CD8-positive, alpha-beta memory T cell (primary cell): ENCODE measurements at places on chromosomes 4 and X.

DNA sequence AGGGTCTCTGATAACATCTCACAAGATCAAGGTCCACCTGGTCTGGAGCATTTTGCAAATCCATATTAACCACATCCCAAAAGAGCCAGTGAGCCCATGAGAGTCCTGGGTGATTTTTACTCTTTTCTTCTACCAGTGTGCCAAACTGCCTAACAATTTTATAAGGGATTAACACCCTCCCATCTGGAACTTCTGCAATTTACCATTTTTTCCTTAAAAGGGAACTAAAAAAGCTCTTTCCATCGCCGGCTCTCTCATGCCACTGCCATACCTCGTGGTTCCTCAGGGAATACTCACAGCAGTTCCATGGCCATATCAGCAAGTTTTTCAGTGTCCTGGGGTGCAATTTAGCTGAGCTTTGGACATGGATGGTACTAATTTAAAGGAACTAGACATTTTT is 55.7 kb downstream of the SEPSECS start:
- DNase-seq, result no peak

- DNase-seq, result no peak
Measured at GRCh38 chrX:136061696-136062095, 76.5 kb downstream of the SLC9A6 start.

DNA sequence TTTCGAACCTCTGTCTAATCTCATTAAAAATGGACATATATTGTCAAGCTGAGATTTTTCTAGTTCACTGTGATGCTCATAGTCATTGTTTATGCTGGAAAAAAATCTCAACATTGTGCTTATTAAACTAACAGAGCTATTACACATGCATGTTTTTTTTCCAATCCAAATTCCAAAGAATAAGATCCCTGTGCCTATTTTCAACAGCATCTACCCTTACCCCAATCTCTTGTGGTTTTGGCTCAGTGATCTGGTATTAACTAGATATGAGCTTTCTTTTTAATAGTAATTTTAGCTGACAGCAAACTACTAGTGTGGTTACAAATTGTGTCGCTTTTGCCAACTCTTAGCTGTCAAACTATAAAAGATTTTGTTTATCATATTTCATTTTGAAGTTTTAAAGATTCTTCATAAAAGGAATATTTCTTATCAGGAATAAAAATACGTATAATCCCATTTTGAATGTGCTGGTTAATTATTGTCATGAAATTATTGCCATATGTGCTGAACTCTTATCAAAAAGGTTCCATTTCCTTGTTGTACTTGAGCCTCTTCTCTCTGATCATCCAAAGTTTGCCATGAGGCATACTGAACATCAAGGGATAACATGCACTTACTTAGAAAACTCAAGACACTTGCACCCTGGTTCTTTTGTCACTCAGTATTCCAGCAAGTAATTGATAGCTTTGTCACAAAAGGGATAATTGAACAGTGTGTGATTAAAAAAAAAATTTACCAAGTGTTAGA is 241.2 kb downstream of the ARHGAP24 start:
- DNase-seq, result no peak

- no peak for DNase-seq
Measured at GRCh38 chr4:123250843-123251242, 145.8 kb upstream of the SPRY1 start.

DNA sequence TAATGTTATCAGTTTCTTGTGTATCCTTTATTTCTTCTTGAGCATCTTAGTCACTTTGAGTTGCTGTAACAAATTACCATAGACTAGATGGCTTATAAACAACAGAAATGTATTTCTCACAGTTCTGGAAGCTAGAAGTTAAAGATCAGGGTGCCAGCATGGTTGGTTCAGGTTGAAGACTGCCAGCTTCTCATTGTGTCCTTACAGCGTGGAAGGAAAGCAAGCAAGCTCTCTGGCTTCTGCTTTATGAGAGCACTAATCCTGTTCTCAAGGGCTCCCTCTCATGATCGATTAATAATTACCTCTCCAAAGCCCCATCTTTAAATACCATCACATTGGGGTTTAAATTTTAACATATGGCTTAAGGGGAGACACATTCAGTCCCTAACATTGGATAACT is 497.2 kb downstream of the RAPGEF2 start:
- no peak for DNase-seq

GRCh38 chr4:141133146-141133998 is at the start of gene RNF150:
RNF150 (minus strand) TSS chr4:141133469.
- no peak for DNase-seq

DNA sequence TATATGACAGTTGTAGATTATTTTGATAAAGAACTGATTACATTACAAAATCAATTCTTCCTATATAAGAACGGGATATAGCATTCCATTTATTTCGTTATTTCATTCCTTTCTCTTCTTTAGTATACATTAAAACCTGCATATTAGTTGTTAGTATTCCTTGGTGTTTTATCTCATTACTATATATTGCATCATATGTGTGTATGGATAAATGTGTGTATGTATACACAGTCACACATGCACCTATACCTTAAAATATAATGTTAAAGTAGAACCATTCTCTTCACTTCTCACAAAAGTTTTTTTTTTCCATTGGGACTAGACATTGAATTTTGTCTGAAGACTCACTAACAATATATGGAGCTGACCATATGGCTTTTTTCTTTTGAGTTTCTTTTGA is 5.3 kb upstream of the PALLD start:
- DNase-seq, result no peak

DNA sequence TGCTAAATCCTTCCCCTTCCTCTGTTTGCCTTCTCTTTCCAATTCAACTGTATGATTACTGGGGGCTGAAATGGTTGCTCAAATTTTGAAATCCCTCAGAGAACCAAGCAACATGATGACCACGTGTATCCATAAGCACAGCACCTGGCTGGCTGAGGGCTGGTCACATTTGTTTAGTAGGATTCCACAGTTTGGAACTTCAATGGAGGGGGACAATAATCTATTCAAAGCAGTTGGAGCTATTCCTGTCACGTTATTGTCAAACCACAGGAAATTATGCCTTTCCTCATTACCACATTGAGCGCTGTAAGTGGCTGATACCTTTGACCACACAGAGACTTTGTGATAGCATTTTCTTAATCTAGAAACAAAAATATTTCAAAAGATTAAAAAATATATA is 7.0 kb downstream of the TMSB4X start:
- DNase-seq, result peak; percentile 49

DNA sequence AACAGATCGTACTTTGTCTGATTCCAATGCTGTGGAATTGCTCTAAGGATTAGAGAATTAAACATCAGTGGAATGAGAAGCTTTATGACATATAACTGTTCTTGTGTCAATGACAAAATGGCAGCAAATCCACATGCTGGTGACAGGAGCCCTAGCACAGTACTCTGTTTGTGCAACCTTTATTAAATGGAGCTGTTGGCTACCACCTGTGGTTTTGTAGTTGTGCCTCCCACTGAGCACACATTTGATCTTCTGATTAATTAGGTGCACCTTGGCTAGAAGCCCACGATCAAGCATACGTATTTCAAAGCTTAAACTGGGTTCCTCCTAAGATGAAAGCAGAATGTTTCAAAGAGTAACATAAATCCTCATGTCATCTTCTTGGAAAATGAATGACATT is 394.0 kb upstream of the IGFBP7 start:
- DNase-seq, result no peak

DNA sequence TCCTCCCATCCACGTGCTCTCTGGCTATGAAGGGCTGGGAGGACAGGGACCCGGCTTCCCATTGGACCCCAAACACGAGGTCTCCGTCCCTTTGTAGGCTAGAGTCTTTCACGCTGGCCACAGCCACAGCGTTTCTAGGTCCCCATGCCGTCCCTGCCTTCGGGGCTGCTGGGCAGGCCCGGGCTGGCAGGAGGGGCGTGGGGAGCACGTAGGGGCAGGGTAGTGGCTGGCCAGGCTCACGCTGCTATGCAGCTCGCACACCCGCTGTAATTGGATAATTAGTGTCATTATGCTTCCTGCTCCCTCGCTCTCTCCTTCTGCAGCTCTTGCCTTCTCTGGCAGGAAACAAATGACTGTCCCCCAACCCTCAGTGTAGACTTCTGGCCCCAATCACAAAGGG is 9.8 kb downstream of the ATP2B3 start:
- DNase-seq, result no peak

DNA sequence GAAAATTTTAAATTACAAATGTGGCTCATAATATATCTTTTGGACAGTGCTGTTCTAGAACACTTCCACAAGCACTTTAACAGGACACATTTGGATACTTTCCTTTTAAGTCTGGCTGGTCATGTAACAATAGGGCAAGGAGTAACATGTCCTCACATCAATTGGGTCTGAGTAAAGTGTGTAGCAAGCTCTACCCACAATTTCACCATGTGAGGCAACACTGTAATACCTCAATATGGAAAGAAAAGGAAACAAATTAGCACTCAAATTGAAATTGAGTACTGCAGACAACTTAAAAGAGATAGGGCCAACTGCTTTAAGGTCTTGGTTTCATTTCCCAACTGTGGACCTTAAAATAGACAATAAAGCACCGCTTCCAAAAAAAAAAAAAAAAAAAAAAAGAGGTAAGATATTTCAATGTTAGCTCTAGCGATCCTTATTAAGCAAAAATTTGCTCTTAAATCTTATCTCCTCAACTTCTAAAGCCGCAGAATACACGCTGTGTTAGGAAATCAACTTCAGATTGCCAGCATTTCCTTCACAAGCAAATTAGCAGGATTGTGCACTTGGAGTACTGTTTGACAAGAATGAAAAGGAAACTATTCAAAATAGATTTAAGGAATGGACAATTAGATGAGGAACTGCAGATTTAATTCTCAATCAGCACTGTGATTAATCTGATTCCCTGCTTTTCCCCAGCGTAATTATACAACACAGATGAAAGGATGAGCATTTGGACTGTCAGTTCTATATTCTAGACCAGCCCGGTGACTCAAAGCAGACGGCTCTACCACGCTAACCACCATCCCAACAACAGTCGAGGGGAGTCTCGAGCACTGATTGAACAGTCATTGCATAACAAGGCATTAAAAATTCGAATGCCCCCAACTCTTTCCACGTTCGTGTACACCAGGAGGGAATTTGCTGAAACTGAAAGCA is 1.6 kb downstream of the CASK start:
- peak; percentile 50 for DNase-seq

- no peak for DNase-seq
Measured at GRCh38 chrX:53290441-53291041, 9.2 kb upstream of the IQSEC2 start.
